ENCODE measurements at places on chromosomes 1 and 21. TPM values are rescaled to one million over a fixed set of nuclear protein-coding genes. Genes with fewer than 3 reads are reported as not detected.

The LAPTM5 gene
- total RNA-seq = 0.18 TPM

The PROK1 gene
- total RNA-seq = not detected

The CLDN19 gene
- not detected for total RNA-seq

The F13B gene
- total RNA-seq = not detected

The ATP1A2 gene
- 0.27 TPM for total RNA-seq

The TXLNA gene
- total RNA-seq = 98.0 TPM

The DISC1 gene
- total RNA-seq = 4.7 TPM

The SLAMF9 gene
- total RNA-seq = not detected

The SLC37A1 gene
- total RNA-seq = 2.5 TPM

The FAM177B gene
- total RNA-seq = not detected
